ENCODE measurements at places on chromosomes 1 and 21.

- no peak for DNase-seq
Observed at GRCh38 chr21:19731251-19731650, 1267.0 kb upstream of the NCAM2 start.

GRCh38 chr1:202150187-202150586, 5.7 kb upstream of the ARL8A start:
- no peak for DNase-seq

- DNase-seq: no peak
Observed at GRCh38 chr1:21946836-21947587, 9.9 kb upstream of the HSPG2 start.

GRCh38 chr1:235650341-235651169, 971 bp upstream of the GNG4 start:
- no peak for DNase-seq

DNA sequence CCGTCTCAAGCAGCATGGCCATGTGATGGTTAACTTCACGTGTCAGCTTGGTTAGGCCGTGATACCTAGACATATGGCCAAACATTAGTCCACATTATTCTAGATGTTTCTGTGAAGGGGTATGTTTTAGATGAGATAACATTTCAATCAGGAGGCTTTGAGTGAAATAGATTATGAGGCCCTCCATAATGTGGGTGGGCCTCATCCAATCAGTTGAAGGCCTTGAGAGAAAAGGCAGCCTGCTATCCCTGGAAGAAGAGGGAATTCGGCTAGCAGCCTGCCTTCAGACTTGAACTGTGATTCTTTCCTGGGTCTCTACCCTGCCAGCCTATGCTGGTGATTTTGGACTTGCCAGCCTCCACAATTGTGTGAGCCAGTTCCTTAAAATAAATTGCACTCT, 90.1 kb downstream of the ZSCAN20 start:
- DNase-seq: no peak

DNA sequence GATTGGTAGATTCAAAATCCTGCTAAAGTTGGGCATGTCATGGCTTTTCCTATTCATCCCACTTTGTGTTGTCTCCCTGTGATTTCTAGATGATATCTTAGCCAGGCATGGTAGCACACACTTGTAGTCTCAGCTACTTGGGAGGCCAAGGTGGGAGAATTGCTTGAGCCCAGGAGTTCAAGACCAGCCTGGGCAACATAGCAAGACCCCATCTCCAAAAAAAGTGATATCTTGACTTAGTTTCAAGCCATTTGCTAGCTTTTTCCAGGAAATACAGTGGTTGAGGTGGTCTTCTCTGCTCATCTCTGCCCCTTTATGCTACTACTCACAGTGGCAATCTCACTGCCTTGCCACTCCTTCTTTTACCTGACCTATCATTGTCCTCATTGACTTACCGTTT, 12.3 kb upstream of the HAX1 start:
- DNase-seq: no peak

DNA sequence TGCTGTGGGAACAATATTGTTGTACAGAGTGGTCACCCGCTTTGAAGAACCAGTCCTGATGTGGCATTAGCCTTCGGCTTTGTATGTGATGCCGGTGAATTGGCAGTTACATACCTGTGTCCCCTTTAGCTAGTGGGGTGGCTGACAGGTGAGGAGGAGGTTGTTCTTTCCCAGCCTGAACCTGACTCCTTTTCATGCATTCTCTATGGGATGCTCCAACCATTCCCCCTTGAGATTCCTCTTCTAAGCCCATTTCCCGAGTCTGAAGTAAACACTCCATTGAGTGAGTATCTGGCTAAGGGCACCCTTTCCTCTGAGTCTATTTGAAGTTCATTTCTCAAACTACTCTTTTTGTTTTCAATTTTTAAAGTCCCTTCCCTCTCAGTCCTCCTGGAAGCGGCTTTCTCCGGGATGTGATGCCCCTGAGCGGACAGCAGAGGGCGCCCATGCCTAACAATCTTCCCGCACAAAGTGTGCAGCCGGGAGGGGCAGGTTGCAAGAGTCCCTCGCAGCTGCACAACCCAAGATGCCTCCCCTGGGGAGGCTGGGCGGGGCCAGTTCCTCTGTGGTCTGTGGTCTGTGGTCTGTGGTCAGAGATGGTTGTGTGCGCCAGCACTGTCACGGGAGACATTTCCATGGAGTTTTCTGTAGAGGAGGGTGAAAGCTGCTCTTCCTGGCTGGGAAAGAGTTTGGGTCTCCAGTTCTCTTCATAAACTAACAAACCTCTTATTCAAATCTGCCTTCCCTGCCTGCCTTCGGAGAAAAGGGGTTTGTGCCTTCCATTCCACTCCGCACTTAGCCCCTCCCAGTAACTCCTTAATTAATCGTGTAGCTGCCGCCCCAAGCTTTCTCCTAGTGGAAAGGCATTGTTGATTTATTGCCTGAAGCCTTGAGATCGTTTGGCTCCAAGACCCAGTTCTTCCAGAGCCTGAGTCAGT, 36.4 kb upstream of the LMX1A start:
- DNase-seq: peak; percentile 92

DNA sequence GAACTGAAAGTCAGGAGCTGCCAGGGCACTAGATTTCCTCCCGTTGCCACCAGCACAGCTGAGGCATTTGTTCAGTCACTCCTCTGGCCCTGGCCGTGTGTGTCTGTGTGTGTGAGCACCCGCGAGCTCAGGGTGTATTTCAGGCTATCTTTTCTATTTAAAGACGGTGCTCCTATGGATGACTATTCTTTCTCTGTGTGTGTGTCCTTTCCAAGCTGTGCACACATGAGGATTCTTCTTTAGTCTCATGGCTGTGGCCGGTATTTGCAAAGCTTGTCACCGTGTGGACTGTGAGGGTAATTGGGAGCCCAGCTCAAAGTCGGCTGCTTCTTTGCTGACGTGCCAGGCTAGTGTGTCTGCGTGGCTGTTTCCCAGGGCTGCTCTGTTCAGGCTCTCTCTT, 3.0 kb upstream of the KCND3 start:
- DNase-seq: no peak

GRCh38 chr21:38995731-38996130, 187.5 kb downstream of the PSMG1 start:
- no peak for DNase-seq

DNA sequence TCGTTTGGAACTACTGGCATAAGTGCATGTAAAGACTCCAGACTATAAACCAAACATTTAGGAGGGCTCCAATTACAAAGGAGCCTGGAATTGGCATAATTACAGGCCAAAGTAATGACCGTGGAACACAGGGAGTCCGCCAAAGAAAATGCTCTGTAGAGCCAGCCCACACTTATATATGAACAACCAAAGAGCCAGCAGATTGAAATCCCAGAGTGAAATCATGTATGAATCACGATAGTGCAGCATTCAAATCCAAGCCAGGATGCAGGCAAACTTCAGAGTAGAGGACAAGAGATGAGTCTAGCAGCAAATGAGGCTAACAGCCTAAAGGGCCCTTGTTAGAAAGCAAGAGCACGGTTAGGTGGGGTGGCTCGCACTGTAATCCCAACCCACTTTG, 13.1 kb downstream of the VPS26C start:
- no peak for DNase-seq

- no peak for DNase-seq
Observed at GRCh38 chr1:38102636-38103035, 56.0 kb upstream of the POU3F1 start.

DNA sequence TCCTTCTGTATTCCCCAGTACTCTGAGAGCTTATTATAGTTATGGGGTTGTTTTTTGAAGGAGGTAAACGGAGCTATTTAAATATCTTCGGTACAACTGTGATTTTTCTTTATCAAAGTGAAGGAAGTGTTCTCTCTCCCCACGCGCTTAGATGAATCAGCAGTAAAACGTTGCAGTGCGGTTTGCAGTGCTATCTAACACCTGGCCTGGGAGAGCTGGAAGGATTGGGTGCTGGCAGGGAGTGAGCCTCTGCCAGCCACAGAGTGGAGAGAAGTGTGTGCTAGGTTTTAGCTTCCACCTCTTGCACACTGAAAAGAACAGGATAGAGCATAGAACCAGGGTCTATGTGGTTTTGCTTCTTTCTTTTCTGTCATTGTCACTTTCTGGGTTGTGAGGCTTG, 165.9 kb downstream of the SDCCAG8 start:
- DNase-seq: peak; percentile 93

- DNase-seq: no peak
Observed at GRCh38 chr1:47969478-47969877, 27.7 kb downstream of the TRABD2B start.

- DNase-seq: peak; percentile 44
Observed at GRCh38 chr1:24639881-24640280, 3.2 kb upstream of the SRRM1 start.

GRCh38 chr1:59108481-59109317, 188.2 kb upstream of the FGGY start:
- no peak for DNase-seq

DNA sequence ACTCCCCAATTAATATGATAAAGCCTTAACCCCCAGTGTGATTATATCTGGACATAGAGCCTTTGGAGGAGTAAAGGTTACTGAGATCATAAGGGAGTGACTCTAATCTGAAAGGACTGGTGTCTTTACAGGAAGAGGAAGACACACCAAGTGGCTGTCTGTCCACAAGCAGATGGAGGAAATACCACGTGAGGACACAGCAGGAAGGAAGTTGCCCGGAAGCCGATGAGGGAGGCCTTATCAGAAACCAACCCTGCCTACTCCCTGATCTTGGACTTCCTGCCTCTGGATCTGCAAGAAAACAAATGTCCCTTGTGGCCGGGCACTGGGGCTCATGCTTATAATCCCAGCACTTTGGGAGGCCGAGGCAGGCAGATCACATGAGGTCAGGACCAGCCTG, 110.3 kb upstream of the CHRM3 start:
- no peak for DNase-seq

- DNase-seq: no peak
Observed at GRCh38 chr1:110872745-110873720, at the start of gene CD53. CD53 (plus strand) TSS chr1:110873148; CDS start chr1:110891409, 18,261 bp downstream.

DNA sequence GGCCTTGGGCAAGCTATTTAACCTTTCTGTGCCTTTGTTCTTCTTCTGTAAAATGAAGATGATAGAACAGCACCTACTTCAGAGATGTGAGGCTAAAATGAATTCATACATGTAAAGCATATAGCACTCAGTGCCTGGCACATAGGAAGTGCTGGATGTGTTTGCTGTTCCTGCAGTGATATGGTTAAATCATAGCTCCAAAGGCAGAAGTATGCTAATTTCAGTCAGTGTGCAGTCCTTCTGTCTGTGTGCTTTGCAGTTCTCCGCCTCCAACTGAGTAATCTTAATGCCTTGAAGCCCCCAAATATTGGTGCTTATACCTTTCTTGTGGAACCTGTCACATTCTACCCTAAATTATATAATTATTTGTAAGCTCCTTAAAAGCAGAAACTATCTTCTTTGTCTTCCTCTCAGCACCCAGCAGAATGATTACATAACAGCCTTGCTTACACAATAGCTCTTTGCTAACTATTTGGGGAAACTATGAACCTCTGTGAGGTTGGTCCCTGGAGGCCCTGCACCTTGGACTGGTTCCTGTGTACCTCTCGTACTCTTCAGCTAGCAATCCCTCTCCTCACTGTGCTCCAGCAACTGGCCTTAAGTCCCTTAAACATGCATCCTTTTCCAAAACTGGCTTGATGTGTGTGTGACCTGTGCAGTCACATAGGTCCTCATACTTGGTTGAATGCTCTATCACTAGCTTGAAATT, 57.0 kb upstream of the CACYBP start:
- no peak for DNase-seq

- no peak for DNase-seq
Observed at GRCh38 chr1:164885311-164885710, 326.3 kb downstream of the PBX1 start.

- no peak for DNase-seq
Observed at GRCh38 chr1:84889437-84889836, 3.6 kb downstream of the LPAR3 start.

GRCh38 chr1:85228972-85229371, 28.2 kb upstream of the SYDE2 start:
- no peak for DNase-seq

DNA sequence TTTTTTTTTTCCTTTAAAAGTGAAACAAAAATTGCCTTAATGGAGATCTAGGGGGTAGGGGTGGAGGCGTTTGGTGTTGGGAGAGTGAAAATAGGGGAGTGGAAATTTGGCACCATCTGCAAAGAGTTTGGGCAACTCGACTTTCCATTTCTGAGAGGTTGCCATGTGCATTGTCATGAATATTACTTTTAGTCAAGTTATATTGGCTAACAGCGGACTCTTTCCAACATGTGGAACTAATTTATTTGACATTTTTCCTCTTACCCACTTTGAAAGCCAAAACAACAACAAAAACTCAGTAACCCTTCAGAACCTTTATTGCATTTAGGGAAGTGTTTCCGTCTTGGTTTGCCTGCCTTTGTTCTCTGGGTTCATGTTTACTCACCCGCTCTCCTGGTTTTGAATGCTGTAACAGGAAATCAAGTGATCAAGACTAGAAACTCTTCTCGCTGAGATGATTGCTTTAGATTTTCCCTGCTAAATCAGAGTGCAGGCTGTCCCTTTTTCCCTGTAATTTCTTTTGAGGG, 70.4 kb downstream of the CACHD1 start:
- DNase-seq: peak; percentile 8

- no peak for DNase-seq
Observed at GRCh38 chr1:27972141-27972540, 12.4 kb downstream of the XKR8 start.

GRCh38 chr1:119686661-119687060, 25.1 kb upstream of the PHGDH start:
- DNase-seq: peak; percentile 49

GRCh38 chr21:28944296-28944695, 48.4 kb downstream of the LTN1 start:
- DNase-seq: no peak

DNA sequence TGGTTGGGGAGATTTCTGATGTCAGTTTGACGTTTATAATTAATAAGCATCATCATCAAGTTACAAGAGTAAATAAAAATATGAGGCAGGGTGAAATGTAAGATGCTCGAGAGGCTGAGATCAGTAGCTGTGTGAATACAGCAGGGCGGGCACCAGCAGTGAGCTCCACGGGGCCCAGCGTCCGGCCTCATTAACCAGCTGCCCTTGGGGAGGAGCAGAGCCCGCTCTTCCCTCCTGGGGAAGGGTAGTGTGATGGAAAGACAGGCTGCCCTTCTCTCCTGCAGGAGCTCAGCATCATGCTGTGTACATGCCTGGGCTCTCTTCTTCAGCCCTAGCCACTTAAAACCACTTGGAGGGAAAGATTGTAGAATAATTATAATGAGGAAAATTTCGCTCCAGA, 23.4 kb downstream of the PDE9A start:
- DNase-seq: no peak

DNA sequence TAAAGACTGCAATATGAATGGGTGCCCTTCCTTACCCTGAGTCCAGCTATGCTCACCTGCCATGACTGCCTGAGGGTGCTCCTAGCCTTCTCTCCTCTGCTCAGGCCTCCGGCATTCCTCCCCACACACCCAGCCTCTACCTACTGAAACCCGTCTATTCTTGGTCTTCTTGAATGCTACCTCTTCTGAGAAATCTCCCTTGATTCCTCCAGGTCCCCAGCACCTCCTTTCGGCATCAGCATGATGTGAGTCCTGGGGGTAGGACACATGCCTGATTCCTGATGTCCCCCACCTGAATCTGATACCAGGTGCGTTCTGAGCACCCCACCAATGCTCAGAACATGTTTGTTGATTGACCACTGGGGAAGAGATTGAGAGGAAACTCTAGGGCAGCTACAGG, 8.6 kb downstream of the LDLRAD1 start:
- no peak for DNase-seq
